Colonic mucosa (tissue), 4 donors: ENCODE measurements at places on chromosomes 6 and 20.

GRCh38 chr6:40937491-40937890, 101.5 kb downstream of the UNC5CL start:
- no peak overlapping the region for H3K4me3 ChIP-seq
- DNase-seq, result no peak
- H3K27ac ChIP-seq, result no peak overlapping the region
- no peaks in the 10 kb centered on the region for H3K36me3 ChIP-seq
- no peaks in the 10 kb centered on the region for H3K4me1 ChIP-seq
- no peaks in the 10 kb centered on the region for H3K27me3 ChIP-seq

DNA sequence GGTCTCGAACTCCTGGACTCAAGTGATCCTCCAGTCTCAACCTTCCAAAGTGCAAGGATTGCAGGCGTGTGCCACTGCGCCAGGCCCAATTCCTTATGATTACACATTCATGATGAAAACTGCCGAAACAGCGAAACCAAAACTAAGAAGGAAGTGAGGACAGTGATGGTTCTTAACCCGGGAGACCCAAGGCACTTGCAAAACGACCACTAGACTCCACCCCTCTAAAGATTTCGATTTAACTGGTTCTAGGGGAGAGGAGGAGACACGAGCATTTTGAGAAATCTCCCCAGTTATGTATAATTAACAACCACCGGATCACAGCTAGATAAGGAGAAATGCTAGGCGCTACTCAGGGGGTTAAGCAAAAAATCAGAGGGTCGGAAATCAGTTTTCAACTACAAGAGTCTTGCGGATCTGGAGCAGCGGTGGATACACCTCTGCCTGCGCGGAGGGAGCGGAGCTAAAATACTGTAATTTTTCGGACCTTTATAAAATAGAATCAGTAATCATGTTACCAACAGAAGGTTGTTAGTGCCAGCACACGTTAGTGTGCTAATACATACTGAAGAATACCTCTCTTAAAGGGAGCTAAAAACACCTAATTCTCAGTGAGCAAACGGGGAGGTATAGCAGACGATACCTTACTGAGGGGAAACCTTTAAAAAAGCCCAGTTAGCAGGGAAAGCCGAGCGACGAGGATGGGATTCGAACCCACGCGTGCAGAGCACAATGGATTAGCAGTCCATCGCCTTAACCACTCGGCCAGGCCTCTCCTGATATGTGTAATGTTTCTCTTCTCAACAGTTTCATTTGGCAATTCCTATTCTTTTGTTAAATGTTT, 60.0 kb upstream of the BTN3A2 start:
- H3K27ac ChIP-seq, result peak overlapping the region; percentile 63
- no peaks in the 10 kb centered on the region for H3K4me1 ChIP-seq
- peak; percentile 76 for DNase-seq
- H3K4me3 ChIP-seq, result peak overlapping the region; percentile 29
- H3K27me3 ChIP-seq, result no peaks in the 10 kb centered on the region

- H3K27ac ChIP-seq, result no peak overlapping the region
- no peaks in the 10 kb centered on the region for H3K4me1 ChIP-seq
Measured at GRCh38 chr6:11436508-11437096, 100.9 kb upstream of the TMEM170B start.

GRCh38 chr6:69719602-69720193, 77.1 kb downstream of the LMBRD1 start:
- H3K27me3 ChIP-seq, result no peaks in the 10 kb centered on the region
- H3K4me1 ChIP-seq, result no peaks in the 10 kb centered on the region
- H3K27ac ChIP-seq, result no peak overlapping the region
- no peaks in the 10 kb centered on the region for H3K36me3 ChIP-seq
- DNase-seq, result no peak

- H3K4me1 ChIP-seq, result no peaks in the 10 kb centered on the region
- no peaks in the 10 kb centered on the region for H3K27me3 ChIP-seq
- no peak for DNase-seq
- no peak overlapping the region for H3K4me3 ChIP-seq
- no peak overlapping the region for H3K27ac ChIP-seq
Measured at GRCh38 chr6:76120302-76120701, 47.8 kb upstream of the IMPG1 start.

DNA sequence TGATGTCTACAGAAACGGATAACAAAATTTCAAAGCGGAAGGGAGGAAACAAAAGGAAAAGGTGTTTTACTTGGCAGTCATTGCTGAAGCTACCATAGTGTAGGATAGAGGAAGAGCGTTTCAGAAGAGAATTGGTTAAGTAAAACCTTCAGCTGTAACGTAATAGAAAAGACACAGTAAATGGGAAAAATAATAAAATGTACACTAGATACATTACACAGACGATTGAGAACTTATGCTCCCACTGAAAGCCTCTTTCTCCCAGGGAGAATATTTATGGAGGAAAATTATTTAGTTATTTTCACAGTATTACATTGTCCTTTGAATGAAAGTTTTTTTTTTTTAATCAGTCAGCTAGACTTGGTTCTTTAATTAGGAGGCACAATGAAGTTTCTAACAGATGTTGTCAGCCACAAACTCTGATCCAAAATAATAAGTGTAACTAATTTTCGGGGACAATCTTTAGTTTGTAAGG, 90.7 kb upstream of the PRDM1 start:
- no peak for DNase-seq
- H3K4me1 ChIP-seq, result no peaks in the 10 kb centered on the region
- peak overlapping the region; percentile 58 for H3K4me3 ChIP-seq
- no peaks in the 10 kb centered on the region for H3K36me3 ChIP-seq
- H3K27me3 ChIP-seq, result peaks cover 32% of the 10 kb centered on the region

DNA sequence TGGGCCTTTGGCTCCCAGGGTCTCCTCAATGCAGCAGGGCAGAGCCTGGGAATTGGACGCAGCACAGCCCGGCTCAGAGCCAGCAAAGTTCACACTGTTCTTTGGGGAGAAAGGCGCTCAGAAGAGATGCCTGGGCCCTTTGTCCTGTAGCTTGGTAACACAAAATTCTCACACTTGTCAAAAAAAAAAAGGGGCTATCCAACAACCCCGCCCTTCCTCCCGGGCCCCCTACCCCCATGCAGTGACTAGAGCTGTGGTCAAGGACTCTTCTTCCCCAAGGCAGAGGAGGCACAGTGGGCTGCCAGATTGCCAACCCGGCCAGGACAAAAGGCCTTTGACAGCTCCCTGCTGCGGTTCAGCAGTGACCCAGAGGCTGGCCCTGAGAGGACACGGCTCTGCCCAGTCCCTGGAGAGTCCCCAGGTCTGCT, 2.0 kb downstream of the NKAIN4 start:
- no peaks in the 10 kb centered on the region for H3K4me1 ChIP-seq
- H3K4me3 ChIP-seq, result no peak overlapping the region
- no peak overlapping the region for H3K27ac ChIP-seq
- peaks cover 32% of the 10 kb centered on the region for H3K27me3 ChIP-seq

- no peaks in the 10 kb centered on the region for H3K27me3 ChIP-seq
- DNase-seq, result no peak
- no peak overlapping the region for H3K4me3 ChIP-seq
- H3K36me3 ChIP-seq, result no peaks in the 10 kb centered on the region
- H3K27ac ChIP-seq, result no peak overlapping the region
Measured at GRCh38 chr20:51484831-51485230, 57.7 kb downstream of the NFATC2 start.

DNA sequence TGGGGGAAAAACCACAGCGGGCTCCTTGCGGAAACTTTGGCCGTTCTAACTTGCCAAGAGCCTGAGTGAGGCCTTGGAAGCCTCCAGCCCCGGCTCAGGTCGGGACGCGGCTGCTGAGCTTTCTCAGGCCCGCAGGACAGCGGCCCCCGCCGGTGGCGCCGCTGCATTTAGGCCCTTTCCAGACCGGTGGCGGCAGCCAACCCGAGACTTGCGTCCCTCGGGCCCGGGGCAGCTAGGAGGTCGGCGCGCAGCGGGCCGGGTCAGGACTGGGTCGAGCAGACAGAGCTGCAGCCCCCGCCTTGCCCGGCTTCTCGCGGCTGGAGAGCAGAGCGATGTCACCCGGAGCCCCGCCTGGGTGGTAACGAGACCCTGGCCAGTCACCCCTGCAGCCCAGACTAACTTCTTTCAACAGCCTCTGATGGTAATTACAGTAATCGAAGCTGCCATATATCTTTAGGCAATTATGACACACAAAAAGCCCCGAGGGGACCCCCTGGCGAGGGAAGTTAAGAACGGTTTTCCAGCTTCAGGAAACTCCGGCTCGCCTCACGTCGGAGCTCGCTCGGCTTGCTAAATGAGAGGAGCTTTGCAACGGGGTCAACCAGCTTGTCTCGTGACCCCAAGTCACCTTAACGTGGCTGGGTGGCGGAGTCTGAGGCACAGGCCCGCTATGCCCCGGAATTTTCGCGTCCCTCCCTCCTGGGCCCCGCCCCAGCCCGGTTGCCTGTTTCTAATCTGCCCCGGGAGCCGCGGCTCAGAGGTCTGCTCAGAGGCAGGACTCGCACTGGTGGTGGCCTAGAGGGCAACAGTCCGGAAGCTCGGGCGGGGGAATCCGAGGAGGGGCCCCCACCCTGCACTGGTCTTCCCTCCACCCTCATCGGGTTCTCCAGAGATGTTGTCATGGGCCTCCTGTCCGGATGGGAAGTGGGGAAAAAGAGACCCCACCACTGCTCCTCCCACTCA, 3.0 kb downstream of the NR2E1 start:
- H3K27ac ChIP-seq, result no peak overlapping the region
- no peaks in the 10 kb centered on the region for H3K36me3 ChIP-seq
- peaks cover 93% of the 10 kb centered on the region for H3K27me3 ChIP-seq
- peak overlapping the region; percentile 7 for H3K4me3 ChIP-seq

DNA sequence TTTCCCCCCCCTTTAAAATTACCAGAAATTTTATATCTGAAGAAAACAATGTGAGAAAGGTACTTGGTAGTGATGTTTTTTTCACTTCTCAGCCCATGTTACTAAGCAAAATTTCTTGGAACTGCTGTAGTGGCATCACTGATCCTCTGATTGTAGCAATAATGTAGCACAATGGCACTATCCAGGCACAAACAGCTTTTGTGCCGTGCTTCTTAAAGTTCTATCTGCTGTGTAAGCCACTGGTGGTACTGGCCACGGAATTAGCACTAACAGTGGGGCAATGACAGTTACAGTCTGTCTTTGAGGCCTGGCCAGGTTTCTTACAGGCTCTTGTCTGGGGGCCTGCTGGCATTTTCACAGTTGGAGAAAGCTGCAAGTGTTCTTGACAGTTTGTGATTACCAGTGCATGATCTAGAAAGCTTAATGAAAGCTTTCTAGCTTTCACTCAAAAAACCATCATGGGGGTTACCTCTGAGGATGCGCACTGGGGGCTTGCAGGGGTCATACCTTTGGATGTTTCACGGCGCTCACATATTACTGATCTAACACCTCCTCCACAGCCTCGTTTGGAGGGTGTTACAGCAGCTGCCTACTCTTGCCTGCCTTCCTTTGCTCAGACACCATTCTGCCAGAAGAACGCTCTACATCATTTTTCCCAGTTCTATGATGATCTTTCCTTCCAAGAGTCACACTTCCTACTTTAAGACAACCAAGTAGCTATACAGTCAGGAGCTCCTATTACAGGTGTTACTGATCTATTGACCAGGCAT, 58.4 kb upstream of the ARMH2 start:
- no peak overlapping the region for H3K27ac ChIP-seq
- no peak overlapping the region for H3K4me3 ChIP-seq
- no peaks in the 10 kb centered on the region for H3K36me3 ChIP-seq
- no peak for DNase-seq

DNA sequence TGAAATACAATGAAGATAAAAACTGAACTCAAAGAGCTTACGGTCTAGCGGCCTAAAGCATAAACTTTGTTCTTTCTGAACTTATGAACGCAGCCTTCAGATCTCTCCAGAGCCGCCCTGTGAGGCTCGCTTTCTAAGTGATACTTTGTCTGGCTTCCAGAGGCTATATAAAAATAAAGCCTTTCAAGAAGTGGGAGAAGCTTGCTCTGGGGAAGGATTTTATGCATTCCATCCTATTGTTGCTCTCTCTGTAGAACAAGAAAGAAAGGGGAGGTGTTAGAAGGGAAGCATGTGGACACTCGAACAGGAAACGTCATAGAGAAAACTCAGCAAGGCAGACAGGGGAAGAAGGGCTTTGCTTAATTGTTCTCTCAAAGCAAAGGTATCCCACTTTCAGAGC, 77.0 kb downstream of the TBX18 start:
- no peak for DNase-seq
- no peaks in the 10 kb centered on the region for H3K36me3 ChIP-seq
- no peak overlapping the region for H3K27ac ChIP-seq
- H3K4me3 ChIP-seq, result no peak overlapping the region
- H3K27me3 ChIP-seq, result no peaks in the 10 kb centered on the region
- no peaks in the 10 kb centered on the region for H3K4me1 ChIP-seq

DNA sequence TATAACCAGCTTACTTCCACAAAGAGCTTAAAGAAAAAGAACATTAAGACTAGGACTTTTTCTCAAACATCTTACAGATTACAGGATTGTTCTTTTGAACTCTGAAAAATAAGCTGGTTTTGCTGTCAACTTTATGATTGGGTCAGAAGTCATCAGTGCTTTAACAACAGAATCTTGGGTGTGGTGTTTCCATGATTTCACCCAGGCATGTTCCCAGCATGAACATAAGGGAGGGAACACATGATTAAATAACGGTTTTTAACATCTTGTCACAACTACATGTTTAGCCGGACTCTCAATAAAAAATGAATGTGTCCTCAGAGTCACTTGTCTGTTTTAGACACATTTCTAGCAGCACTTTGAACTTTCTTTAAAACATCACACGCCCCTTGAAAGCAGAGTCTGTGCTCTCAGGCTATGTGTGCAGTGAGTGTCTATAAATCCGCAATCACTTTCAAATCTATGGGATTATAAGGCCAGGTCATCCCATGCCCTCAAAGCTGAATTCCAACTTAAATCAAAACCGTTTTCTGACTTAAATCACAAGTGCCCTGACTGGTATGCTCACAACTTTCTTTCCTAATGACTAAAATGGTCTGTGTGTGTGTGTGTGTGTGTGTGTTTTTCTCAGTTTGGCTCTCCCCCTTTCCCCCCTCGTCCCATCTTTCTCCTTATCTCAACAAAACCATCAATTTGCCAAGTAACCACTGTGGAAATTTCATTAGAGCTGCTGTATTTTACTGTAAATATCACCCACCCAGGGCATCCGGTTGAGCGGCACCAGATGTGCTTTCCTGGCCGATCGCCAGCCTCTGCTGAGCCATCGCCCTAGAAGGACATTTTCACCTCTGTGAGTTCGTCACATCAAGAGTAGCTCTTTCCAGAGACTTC, 216.8 kb upstream of the DTNBP1 start:
- H3K4me1 ChIP-seq, result no peaks in the 10 kb centered on the region
- peak; percentile 51 for DNase-seq
- H3K4me3 ChIP-seq, result no peak overlapping the region
- no peaks in the 10 kb centered on the region for H3K36me3 ChIP-seq
- H3K27me3 ChIP-seq, result no peaks in the 10 kb centered on the region

GRCh38 chr6:147693181-147693580, 184.7 kb downstream of the SAMD5 start:
- no peaks in the 10 kb centered on the region for H3K4me1 ChIP-seq
- no peak for DNase-seq
- no peak overlapping the region for H3K27ac ChIP-seq
- H3K27me3 ChIP-seq, result no peaks in the 10 kb centered on the region

DNA sequence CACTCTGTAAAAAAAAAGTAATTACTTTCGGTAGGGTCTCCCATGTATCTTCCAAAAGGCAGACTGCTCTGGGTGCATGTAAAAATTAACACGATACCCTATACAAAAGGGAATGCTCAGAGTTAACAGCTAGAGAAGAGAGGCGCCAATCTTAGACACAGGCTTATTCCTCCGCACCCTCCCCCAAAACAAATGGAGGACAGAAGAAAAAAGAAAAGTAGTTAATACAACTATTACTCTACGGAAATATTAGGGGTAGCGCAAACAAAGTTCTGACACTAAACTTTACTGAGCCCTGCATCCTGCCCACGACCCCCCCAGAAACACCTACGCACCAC, 331 bp upstream of the UFL1 start:
- no peaks in the 10 kb centered on the region for H3K36me3 ChIP-seq
- H3K27ac ChIP-seq, result peak overlapping the region; percentile 98
- peak overlapping the region; percentile 67 for H3K4me3 ChIP-seq
- no peak for DNase-seq
